ENCODE measurements at places on chromosomes 5 and 9.

- DNase-seq, result no peak
These were observed 179.1 kb upstream of the RAI14 start for GRCh38 chr5:34476941-34477565.

- DNase-seq, result no peak
These were observed 1414.3 kb upstream of the CDH6 start for GRCh38 chr5:29779141-29779540.

DNA sequence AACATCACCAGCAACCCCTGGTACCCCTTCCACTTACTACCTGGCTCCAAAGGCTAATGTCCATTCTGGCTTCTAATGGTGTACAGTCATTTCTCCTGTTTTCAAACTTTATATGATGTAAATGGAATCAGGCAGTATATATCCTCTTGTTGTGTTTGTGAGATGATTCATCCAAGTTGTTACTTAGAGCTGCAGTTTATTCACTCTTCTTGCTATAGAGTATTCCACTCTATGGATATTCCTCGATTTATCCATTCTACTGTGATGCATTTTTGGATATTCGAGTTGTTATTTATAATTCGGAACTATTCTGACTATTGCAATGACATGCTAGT lies 32.4 kb downstream of the IRF1 start:
- no peak for DNase-seq

DNA sequence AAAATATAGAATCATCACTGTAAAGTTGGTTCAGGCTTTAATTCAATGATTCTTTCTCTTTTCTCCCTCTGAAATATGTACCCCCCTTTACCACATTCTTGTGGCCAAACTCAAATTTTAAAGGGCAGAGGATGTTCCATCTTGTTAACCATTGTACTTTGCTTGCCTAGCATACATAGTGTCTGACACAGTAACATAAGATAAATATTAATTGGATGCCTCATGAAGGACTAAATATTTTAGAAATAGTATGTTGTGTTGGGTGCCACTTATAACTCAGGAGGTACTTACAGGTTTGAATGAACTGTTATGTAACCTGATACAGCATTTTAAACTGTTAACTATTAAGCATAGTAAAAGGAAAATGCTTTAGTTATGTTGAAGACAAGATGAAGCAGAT lies 71.5 kb downstream of the NIPBL start:
- DNase-seq, result no peak

DNA sequence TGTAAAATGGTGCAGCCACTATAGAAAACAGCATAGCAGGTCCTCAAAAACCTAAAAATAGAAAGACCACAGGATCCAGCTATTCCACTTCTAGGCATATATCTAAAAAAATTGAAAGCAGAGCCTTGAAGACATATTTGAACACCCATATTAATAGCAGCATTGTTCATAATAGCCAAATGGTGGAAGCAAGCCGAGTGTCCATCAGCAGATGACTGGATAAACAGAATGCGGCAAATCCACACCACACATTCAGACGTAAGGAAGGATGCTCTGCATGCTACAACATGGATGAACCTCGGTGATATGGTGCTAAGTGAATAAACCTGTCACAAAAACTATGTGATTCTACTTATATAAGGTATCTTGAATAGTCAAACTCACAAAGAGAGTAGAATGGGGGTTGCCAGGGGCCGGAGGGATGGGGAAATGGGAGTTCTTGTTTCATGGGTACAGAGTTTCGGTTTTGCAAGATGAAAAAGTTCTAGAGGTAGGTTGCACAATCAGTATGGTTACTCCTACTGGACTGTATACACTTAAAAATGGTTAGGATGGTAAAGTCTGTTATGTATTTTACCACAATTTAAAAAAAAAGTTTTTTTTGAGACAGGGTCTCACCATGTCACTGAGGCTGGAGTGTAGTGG lies 17.1 kb upstream of the HSD17B3 start:
- no peak for DNase-seq
